NCI-H1417 treated with DMSO at 0.1 percent for 48 hours (cell line): ENCODE measurements at places on chromosomes 4 and X.

GRCh38 chrX:12052109-12052508, 86.2 kb upstream of the FRMPD4 start:
- DNase-seq = no peak

- no peak for DNase-seq
These were observed 10.0 kb upstream of the ADD1 start for GRCh38 chr4:2833671-2834000.

GRCh38 chrX:124127496-124127895, 166.0 kb downstream of the STAG2 start:
- no peak for DNase-seq

DNA sequence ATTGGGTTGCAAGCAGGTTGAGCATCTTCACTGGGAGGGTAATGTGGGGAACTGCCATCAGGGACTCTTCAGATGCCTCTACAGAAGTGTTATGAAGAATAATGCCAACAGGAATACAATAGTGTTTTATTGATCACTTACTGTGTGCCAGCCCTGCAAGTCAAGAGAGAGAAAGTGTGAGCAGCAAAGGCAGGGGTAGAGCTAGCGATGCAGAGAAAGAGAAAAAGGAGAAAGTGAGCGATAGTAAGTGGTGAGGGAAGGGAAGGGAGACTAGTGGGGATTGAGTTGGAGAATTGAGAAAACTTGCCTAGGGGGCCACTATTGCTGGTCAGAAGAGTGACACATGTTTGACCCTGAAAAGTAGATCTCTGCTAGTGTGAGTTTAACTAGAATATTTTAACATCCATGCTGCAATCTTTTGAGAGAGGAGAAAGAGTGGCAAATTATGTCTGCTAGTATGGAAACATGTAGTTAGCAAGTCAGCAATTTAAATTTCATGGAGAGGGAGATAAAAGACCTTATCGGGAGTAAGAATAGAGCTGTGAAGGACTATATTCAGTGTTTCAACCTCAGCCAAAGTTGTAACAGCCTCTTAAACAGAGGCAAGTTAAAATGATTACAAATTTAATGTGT, 12.2 kb downstream of the AFF1 start:
- no peak for DNase-seq

- DNase-seq = no peak
These were observed 131.8 kb upstream of the NKX1-1 start for GRCh38 chr4:1538096-1538410.

DNA sequence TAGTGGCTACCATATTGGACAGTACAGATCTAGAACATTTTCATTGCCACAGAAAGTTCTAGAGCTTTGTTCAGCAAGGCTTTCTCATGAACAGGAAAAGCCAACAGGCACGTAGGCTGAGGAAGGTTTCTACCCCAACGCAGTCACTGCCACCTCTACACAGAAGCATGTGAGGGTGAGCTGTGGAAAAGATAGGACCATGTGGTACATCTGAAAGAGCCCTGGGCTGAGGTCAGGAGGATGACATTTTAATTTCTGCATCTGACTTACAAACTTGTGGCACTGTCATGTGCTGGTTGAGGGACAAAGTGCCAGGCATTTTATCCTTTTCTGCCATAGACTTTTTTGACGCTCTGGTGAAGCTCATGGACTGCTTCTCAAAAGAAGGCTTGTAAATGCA, 454.2 kb downstream of the BCOR start:
- no peak for DNase-seq
